ENCODE measurements at places on chromosomes 6 and 20.
A peak's percentile ranks its signal among the peaks of the same experiment; 100 is the strongest.

DNA sequence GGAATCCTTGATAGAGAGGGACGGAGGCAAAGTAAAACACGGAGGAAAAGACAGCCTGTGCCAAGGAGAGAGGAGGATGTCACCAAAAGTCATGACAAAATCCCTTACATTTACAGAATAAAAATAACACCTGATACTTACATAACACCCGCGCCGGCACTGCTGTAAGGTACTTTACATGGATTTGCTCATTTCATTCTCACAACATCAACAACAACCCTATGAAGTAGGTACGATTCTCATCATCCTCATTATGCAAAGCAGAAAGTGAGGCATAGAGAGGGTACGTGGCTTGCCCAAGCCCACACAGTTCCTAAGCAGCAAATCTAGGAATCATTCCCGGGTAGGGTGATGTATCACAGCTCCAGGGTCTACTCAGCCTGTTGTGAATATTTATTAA is 67.6 kb upstream of the NFATC2 start:
- no peak for DNase-seq

- no peak for DNase-seq
Measured at GRCh38 chr6:7131390-7131789, 23.6 kb downstream of the RREB1 start.

DNA sequence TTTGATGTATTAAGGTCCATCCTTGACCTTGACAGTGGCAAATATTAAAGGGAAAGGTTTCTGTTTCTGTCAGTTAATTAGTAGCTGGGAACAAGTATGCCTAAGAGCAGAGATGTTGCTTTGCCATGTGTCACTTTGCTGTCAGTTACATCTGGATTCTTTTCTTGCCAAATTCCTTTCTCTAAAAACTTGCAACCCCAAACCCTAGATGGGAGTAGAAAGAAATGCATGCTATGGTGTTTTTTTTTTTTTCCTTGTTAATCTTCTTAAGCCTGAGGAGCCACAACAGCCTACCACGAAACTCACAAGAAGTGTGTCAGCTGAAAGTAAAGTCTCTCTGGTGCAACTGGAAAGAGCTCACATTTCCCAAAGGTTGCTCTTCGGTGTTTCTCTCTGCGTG is 18.0 kb upstream of the CLDN20 start:
- no peak for DNase-seq

GRCh38 chr6:127933852-127934840 is 33.3 kb upstream of the THEMIS start:
- DNase-seq, result no peak

DNA sequence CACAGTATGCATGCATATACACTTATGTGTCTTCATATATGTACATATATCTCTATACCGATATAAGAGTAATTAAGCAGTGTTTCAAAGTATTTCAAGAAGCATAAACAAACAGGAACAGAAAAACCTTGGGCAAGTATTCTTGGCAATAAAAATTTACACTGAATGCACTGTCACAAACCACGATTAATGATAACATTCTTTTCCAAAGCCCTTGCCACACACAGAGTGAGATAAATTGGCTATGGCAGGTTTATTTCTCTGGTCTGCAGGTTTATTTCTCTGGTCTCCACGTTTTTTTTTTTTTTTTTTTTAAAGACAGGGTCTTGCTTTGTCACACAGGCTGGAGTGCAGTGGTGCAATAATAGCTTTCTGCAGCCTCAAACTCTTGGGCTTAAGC is 73.0 kb downstream of the PPP1R3G start:
- DNase-seq, result no peak

GRCh38 chr6:156905801-156906200 is 128.6 kb downstream of the ARID1B start:
- no peak for DNase-seq

- peak; percentile 83 for DNase-seq
Measured at GRCh38 chr20:58294497-58295455, 14.7 kb upstream of the RAB22A start.

DNA sequence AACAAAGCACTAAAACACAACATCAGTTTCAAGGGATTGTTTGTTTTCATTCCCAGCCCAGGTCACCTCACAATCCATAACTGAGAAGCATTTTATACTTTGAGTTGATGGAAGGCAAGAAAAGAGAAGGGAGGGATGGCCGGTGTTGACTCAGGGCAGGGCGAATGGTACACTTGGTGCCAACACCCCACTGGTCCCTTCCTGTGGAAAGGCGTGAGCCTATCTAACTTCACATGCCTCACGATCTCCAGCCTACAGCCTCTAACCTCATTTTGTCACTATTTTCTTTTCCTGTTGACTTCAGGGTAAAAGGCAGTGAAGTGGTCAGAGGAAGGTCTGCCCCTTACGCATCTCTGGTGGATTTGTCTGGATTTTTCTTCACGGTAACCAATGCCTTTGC is 53.5 kb upstream of the SASH1 start:
- DNase-seq, result no peak

- DNase-seq, result no peak
Measured at GRCh38 chr6:15152700-15153099, 93.2 kb upstream of the JARID2 start.

DNA sequence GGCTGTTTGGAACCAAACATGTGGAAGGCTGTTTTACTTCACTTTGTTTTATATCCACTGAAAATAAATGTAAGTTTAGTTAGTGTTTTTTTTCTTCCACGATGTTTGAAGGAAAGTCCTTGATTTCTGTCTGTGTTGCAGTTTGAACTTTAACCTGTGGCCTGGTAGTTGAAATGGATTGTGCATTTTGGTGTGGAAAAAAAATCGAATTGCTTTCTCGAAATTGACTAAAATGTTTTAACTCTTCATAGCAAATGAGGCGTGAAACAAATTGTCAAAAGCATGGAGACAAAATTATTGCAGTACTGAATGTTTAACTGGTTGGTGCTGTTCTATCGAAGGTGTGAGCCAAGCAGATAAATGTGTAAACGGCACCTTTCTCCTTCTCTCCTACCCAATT is 24.5 kb downstream of the ARID1B start:
- DNase-seq, result no peak

GRCh38 chr6:156379392-156380289 is 397.5 kb upstream of the ARID1B start:
- no peak for DNase-seq

DNA sequence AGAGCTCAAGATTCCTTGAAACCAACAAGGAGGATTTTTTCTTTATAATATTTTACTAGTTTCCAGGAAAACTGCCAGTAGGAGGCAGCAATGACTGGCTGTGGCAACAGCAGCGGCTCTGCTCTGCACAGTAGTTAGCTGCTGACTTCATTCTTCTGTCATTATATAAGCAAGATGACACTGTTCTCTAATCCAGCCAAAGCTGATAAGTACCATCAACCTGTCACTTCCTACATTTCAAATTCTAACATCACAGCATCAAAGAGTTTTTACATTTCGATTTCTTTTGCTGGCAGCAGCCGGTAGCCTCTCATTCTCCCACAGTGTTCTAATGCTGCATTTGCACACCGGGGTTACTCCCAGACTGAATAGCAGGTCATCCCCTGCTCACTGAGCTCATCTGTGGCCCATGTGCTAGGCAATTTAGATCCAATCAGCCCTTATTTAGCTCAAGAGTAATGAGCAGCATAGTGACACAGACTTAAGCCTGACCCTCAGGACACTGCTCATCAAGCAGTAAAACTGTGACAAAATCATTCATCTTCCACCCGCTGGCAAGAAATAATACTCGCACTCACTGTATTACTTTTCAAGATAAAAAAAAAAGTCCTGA is 67.8 kb downstream of the MMS22L start:
- peak; percentile 34 for DNase-seq

- DNase-seq, result no peak
Measured at GRCh38 chr6:32240686-32241085, 16.8 kb upstream of the NOTCH4 start.

DNA sequence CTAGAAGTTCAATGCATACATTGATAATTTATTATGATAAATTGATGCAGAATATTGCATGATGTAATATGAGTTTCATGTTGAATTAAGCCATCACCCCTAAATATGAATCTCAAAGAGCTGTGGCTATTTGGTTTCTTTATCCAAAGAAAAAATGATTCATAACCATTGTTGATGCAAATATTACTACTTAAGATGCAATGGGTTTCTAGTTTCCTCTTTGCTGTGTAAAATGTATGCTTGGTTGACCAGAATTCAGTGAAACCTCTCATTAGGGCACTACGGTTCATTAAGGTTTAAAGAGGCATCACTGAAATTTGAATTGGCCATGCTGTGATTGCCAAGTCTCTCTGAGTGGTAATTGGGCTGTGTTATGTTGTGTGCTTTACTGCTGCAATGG is 492.5 kb upstream of the FLRT3 start:
- DNase-seq, result no peak

GRCh38 chr6:129276986-129277385 is 394.0 kb downstream of the LAMA2 start:
- DNase-seq, result no peak

DNA sequence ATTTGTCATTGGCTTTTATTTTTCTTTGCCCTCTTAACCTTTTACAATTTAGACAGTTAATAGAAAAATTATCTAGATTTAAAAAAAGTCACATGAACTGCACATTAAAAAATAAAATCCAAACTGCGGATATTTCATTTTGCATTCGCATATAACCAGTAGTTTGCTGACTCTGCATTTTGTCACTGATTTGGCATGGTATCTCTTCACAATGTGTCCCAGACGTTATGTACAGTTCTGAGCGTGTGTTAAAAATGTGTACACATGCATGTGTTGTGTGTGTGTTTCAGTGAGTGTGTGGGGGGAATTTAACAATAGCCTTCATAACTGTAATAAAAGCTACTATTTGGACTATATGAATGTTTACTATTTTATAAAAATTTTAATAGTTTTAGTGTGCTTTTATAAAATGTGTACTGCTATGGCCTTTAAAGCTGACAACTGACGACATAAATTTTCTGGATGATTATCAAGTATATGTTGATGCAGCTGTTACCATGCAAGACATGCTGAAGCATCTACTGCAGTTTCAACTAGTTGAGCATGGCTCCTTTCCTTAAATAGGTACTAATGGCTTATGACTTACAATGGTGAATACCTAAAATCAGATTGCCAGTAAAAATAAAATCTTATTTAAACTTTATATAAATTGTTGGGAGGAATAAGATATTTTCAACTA is 67.7 kb downstream of the HMGCLL1 start:
- DNase-seq, result no peak

DNA sequence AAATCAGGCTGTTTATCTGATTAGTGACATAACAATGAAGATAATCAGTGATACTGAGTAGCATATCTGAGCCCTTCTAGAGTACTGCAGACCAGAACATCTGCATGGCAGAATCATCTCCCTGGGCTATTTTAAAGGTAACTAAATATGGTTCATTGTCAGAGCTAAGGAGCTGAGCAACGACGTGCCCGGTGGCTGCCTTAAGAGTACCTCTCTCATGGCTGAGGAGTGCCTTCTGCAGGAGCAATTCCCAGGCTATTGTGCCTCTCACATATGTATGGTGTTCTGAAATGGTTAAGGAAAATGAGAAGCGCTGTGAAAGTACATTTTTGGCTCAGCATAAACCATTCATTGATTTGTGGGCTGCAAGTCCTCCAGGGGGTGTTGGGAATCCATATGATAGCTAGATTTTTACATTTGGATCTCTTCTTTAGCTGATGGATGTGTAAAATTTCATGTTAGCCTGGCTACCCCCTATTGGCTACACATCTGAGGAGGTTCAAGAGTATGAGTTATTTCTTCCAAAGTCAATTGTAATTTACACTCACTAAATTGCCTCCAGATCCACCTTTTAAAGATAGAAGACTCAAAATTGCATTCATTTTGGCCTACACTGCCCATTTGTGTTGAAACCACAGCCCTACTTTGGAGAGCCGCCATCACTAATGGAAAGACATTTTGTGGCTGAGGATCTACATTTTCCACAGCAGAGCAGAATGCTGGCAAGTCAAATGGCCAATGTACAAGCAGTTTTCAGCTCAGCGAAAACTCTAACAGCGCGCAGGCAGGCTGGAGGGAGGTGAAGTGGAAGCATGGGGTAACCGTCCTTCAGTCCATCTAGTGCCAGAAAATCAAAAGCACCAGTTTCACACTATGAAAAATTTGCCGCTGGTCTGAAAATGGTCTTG is 198.0 kb downstream of the SIM1 start:
- no peak for DNase-seq
